Omental fat pad (tissue), 4 donors: ENCODE measurements at places on chromosomes 6 and 20. TPM values are rescaled to one million over a fixed set of nuclear protein-coding genes. Genes with fewer than 3 reads are reported as not detected.

DNA sequence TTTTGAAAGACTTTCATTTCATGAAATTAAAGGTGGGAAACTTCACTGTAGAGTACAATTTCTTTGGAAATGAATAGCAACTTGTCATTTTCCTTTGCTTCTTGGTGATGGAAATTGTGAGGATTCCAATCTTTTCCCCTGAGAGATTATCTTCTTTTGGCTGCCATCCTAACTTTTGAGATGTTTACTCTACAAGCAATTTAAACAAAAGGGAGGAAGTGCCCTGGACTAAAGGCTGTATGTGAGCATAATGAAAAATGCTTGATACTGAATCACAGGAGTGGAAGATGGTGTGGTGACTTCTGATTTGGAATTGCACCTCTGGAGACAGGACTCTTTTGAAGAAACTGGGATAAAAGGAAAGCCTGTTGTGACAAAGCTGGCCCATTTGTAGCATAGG lies 43.1 kb upstream of the JAG1 start:
- DNase-seq = no peak

DNA sequence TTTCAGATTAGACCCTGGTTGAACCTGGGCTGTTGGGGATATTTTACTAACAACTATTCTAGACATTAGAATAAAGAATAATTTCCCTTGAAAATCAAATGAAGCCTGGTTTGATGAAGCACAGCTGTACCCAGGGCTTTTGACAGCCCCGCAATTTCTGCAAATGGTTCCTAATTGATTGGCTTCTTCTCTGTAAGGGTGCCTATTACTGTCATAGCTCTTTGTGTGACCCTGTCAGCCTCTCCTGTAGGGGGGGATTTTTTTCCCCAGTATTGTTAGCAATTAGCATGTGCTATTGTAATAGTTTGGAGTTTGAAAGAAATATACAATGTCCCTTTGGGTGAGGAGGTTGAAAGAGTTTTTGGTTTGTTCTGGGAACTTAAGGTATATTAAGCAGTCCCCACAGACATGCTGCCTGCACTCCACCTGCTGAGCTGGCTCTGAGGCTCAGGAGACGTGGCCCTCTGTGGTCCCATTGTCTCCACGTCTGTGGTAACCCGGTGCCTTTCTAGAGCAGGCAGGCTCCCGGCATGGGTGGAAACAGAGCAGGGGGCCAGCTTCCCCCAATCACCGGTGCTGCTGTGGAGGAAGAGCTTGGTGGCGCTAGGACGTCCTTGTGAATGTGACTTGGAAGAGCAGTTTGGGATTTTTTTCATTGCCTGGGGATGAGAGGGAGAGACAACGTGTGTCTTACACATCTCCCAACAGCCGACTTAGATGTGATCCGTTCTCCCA lies 47.3 kb upstream of the CLDN20 start:
- no peak for DNase-seq

- no peak for DNase-seq
Measured at GRCh38 chr20:19486446-19486845, 271.6 kb upstream of the RIN2 start.

DNA sequence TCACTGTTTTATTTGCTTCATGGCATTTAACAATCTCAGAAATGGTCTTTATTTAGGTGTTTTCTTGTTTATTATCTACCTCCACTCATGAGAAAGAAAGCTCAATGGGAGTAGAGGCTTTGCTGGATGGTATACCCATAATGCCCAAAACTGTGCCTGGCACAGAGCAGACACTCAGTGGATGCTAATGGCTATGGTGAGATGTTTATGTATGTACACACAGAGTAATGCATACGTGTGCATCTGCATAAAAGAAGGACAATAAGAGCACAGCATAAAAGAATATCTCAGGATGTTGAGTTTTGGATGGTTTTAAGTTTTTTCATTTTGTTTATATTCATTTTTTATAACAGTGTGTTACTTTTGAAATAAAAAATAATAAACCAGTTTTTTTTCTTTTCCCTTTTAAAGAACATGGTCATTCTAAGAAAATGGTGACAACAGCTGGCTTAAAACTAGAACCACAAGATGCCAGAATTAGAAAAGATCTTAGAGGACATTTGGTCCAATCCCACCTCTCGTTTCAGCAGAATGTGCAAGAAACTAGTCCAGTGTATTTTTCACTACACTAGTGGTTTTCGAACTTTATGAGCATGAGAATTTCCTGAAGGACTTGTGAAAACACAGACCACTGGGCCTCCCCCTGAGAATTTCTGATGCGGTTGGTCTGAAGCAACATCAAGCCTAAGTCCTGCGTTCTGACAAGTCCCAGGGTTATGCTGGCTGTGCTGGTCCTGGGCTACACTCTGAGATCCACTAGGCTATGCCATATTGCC lies 131.9 kb downstream of the FYN start:
- DNase-seq = no peak

- DNase-seq = no peak
Measured at GRCh38 chr6:10193321-10193720, 221.6 kb downstream of the TFAP2A start.

DNA sequence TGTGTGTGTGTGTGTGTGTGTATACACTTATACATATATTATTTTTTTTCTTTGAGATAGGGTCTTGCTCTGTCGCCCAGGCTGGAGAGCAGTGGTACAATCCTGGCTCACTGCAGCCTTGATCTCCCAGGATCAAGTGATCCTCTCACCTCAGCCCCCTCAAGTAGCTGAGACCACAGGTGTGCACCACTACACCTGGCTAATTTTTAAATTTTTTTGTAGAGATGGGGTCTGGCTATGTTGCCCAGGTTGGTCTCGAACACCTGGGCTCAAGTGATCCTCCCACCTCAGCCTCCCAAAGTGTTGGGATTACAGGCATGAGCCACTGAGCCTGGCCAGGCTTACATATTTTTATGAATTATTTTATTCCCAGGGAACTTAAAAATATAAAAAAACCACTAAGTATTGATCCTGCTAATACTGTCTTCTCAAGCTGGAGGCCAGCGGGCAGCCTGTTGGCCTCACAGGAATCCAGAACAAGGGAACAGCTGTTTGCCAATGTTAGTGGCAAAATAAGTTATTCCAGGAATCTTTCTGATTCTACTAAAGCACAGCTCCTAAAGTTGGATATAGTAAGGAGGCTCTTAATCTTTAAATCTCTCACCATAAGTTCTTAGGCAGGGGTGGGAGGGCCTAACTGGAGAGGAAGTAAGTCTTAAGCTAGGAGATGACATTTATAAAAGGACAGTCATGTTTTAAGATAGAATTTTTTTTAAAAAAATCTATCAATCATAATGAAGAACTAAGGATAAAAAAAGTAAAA lies 135.5 kb upstream of the NUP153 start:
- no peak for DNase-seq

- no peak for DNase-seq
Measured at GRCh38 chr6:133166766-133167165, 74.4 kb upstream of the EYA4 start.

GRCh38 chr6:53109612-53110011 lies 39.0 kb downstream of the GCM1 start:
- no peak for DNase-seq

DNA sequence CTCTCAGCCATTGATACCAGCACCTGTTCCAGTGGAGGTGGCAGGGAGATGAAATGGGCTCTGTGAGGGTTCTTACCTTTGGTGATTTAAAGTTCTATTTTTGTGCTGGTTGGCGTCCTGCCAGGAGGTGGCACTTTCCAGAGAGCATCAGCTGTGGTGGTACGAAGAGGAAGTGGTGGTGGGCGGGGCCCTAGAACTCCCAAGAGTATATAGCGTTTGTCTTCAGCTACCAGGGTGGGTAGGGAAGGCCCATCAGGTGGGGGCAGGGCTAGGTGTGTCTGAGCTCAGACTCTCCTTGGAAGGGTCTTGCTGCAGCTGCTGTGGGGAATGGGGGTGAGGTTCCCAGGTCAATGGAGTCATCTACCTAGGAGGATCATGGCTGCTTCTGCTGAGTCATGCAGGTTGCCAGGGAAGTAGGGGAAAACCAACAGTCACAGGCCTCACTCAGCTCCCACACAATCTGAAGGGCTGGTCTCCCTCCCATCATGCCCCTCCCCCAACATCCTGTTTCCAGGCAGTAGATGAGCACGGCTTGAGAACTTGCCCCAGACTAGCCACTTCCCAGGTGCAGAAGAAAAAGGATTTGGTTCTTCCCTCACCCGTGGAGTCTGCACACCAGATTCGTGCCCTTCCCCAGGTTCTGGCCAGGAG lies 46.6 kb downstream of the MOXD1 start:
- DNase-seq = no peak

PRR18 gene
- 0.37 TPM for total RNA-seq

LCA5 gene
- 3.4 TPM for total RNA-seq

TRAPPC3L gene
- total RNA-seq = not detected

AGER gene
- 1.3 TPM for total RNA-seq

C6orf163 gene
- 7.4 TPM for total RNA-seq
